Chondrocyte (in vitro differentiated cells): ENCODE measurements at places on chromosomes 2 and 18. TPM values are rescaled to one million over a fixed set of nuclear protein-coding genes. Genes with fewer than 3 reads are reported as not detected.

DNA sequence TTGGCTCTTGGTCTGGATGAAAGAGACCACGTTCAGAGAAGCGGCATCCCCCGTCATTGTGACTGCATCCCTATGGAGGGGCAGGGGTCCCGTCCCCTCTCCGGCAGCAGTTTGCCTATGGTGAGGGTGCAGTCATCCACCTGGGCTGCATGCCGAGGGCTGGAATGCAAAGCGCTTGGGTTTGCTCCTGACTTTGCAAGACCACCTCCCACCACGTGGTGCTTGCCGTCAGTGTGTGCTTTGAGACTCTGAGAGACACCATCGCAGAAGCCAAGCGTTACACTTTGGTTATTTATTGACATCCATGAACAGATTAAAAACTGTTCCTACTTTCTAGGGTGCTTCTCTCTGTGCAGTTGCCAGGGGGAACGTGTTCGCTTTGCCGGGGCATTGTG is 59.5 kb downstream of the SH3RF3 start:
- DNase-seq, result no peak

- no peak for DNase-seq
Observed at GRCh38 chr2:168310580-168310979, 63.2 kb upstream of the STK39 start.

GKN2 gene
- not detected in 3 replicates for total RNA-seq

DNA sequence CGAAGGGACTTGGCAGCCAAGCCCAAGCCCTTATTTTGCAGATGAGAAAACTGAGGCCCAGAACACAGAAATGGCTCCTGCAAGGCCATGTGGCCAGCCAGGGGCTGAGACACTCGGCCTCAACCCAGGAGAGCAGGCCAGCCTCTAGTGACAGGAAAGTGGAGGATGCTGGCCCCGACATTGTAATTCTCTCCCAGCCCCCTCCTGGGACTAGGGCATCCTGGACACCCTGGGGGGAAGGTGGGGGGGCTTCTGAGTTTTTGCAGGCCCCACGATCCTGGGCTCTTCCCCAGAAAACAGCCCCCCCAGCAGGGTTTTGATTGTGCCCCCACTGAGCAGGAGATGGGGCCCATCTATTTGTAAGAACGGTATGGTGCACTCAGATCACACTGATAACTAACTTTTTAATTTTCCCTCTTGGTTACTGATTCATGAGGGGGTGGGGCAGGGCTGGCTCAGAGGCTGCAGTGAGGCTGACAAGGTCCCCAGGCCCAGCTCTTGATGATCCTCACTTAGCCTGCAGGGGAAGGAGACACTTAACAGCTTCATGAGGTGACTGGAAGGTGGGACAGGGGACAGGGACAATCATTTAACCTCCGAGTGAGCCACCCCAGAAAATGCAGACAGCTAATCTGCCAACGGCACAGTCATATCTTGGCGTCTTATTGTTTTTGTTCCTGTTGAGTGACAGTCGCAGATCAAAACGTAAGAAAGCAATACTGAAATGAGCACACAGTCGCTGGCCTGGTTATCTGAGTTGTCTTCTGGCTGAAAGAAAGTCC is 18.9 kb downstream of the SMAD7 start:
- DNase-seq, result no peak
